T-helper 2 cell treated with Interferon-gamma antibody and Interleukin-4, amounts not matched to agents 100 ng/mL and 5 ng/mL, for 36 hours (primary cell): ENCODE measurements at places on chromosomes 4 and X. TPM values are rescaled to one million over a fixed set of nuclear protein-coding genes. Genes with fewer than 3 reads are reported as not detected.

SLC2A9 gene
- total RNA-seq, result 3.1 and 3.2 TPM in 2 replicates

FAM9C gene
- not detected in 2 replicates for total RNA-seq

SFRP2 gene
- total RNA-seq, result not detected in 2 replicates

ADH6 gene
- not detected in 2 replicates for total RNA-seq

MRPS18C gene
- 69.6 and 72.4 TPM in 2 replicates for total RNA-seq

FSTL5 gene
- total RNA-seq, result not detected in 2 replicates

CT83 gene
- total RNA-seq, result not detected in 2 replicates

UGT2B7 gene
- total RNA-seq, result not detected in 2 replicates
